Dermis microvascular lymphatic vessel endothelial cell (primary cell): ENCODE measurements at places on chromosomes 2 and 18. TPM values are rescaled to one million over a fixed set of nuclear protein-coding genes. Genes with fewer than 3 reads are reported as not detected.

AQP12B gene
- total RNA-seq = not detected in 2 replicates

STAM2 gene
- total RNA-seq = 14.2 and 15.6 TPM in 2 replicates

SNTG2 gene
- total RNA-seq = 0.38 TPM in 1 of 2 replicates, not detected in the other

ZNF385B gene
- total RNA-seq = not detected in 2 replicates

CDH2 gene
- total RNA-seq = 0.90 and 1.8 TPM in 2 replicates

UGT1A4 gene
- total RNA-seq = not detected in 2 replicates
